Mesothelial cell of epicardium (in vitro differentiated cells): ENCODE measurements at places on chromosomes 5 and 9. TPM values are rescaled to one million over a fixed set of nuclear protein-coding genes. Genes with fewer than 3 reads are reported as not detected.

CIZ1 gene
- 152 to 157 TPM (median 155 TPM) in 3 replicates for total RNA-seq

GRCh38 chr5:181133610-181134231 lies 2.8 kb upstream of the OR2V1 start:
- H3K27me3 ChIP-seq, result peaks cover 59% of the 10 kb centered on the region
- no peaks in the 10 kb centered on the region for H3K36me3 ChIP-seq
- no peak overlapping the region for H3K27ac ChIP-seq
- DNase-seq, result no peak

- H3K4me3 ChIP-seq, result no peak overlapping the region
- no peak for DNase-seq
- no peak overlapping the region for H3K27ac ChIP-seq
- no peaks in the 10 kb centered on the region for H3K36me3 ChIP-seq
- peaks cover 90% of the 10 kb centered on the region for H3K27me3 ChIP-seq
Measured at GRCh38 chr9:135076876-135077430, 10.5 kb upstream of the OLFM1 start.

SLC4A9 gene
- 1.8 to 2.5 TPM (median 2.2 TPM) in 3 replicates for total RNA-seq

- peaks cover 5% of the 10 kb centered on the region for H3K4me1 ChIP-seq
- H3K36me3 ChIP-seq, result no peaks in the 10 kb centered on the region
- peaks cover 21% of the 10 kb centered on the region for H3K27me3 ChIP-seq
- no peak overlapping the region for H3K4me3 ChIP-seq
- no peak for DNase-seq
Measured at GRCh38 chr5:150846654-150847333, 473 bp downstream of the IRGM start.

GRCh38 chr5:95644351-95645042 lies 2.1 kb upstream of the RFESD start:
- no peaks in the 10 kb centered on the region for H3K27me3 ChIP-seq
- no peaks in the 10 kb centered on the region for H3K36me3 ChIP-seq
- H3K4me3 ChIP-seq, result no peak overlapping the region

TTC23L gene
- 2.4 to 2.7 TPM (median 2.6 TPM) in 3 replicates for total RNA-seq

COL23A1 gene
- total RNA-seq, result 12.3 to 13.7 TPM (median 13.6 TPM) in 3 replicates

GRCh38 chr9:31950756-31951155 lies 433.7 kb upstream of the ACO1 start:
- H3K36me3 ChIP-seq, result no peaks in the 10 kb centered on the region
- H3K27me3 ChIP-seq, result no peaks in the 10 kb centered on the region
- H3K4me1 ChIP-seq, result no peaks in the 10 kb centered on the region
- H3K4me3 ChIP-seq, result no peak overlapping the region

- H3K27ac ChIP-seq, result no peak overlapping the region
- no peak overlapping the region for H3K4me3 ChIP-seq
- peaks cover 23% of the 10 kb centered on the region for H3K4me1 ChIP-seq
- H3K27me3 ChIP-seq, result peaks cover 29% of the 10 kb centered on the region
- DNase-seq, result no peak
- H3K36me3 ChIP-seq, result no peaks in the 10 kb centered on the region
Measured at GRCh38 chr9:97706246-97706645, 9.1 kb upstream of the XPA start.

GRCh38 chr9:124941679-124942561 lies 1.0 kb upstream of the GOLGA1 start:
- DNase-seq, result peak; percentile 23
- peak overlapping the region; percentile 94 for H3K4me3 ChIP-seq
- peaks cover 13% of the 10 kb centered on the region for H3K4me1 ChIP-seq
- peaks cover 2% of the 10 kb centered on the region for H3K36me3 ChIP-seq
- no peaks in the 10 kb centered on the region for H3K27me3 ChIP-seq

DNA sequence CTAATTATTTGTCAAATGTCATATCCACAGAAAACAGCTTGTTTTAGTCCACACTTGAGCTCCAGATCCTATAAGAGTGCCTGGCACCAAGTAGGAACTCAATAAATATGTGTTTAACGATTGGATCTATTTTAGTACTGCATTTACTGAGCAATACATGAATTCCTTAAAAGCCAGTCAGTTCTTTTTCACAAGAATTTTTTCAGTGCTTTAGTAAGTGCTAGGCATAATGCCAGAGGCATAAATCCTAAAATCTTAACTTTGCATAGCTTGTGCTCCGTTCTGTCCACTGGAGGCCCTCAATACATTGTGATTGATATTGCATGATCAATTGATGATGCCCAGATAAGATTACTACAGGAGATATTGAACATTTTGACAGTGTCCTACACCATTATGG lies 67.3 kb upstream of the PCSK5 start:
- peaks cover 3% of the 10 kb centered on the region for H3K27me3 ChIP-seq
- DNase-seq, result no peak
- H3K4me3 ChIP-seq, result no peak overlapping the region
- H3K27ac ChIP-seq, result no peak overlapping the region
- peaks cover 2% of the 10 kb centered on the region for H3K36me3 ChIP-seq

FOXD1 gene
- 0.09 TPM in 1 of 3 replicates, not detected in the others for total RNA-seq

TAF11L9 gene
- total RNA-seq, result not detected in 3 replicates

ELL2 gene
- total RNA-seq, result 11.7 to 13.5 TPM (median 11.8 TPM) in 3 replicates

- H3K4me1 ChIP-seq, result no peaks in the 10 kb centered on the region
- H3K4me3 ChIP-seq, result no peak overlapping the region
- no peak overlapping the region for H3K27ac ChIP-seq
- no peaks in the 10 kb centered on the region for H3K27me3 ChIP-seq
- H3K36me3 ChIP-seq, result no peaks in the 10 kb centered on the region
- no peak for DNase-seq
Measured at GRCh38 chr9:115849679-115850412, 303.7 kb upstream of the PAPPA start.

ZNF658 gene
- 6.0 to 7.0 TPM (median 6.4 TPM) in 3 replicates for total RNA-seq

INIP gene
- 21.1 to 25.6 TPM (median 23.3 TPM) in 3 replicates for total RNA-seq

DNA sequence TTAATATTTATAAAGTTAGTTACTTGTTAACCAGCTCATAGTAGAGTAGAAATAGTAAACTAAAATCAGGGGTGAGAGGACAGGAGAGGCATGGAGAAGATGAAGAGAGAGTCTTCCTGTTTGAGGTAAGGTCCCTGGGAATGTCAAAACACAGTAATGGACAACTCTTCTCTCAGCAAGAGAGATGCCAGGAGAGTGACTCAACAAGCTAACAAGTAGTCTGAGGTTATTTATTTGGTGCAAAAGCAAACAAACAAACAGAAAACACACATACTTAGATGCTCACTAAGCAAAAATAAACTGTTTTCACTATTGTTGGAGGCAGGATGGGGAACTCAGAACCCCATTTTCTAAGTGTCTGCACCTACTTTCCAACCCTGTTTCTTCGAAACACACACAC lies 333.2 kb upstream of the RFX3 start:
- H3K4me1 ChIP-seq, result peaks cover 13% of the 10 kb centered on the region
- peaks cover 2% of the 10 kb centered on the region for H3K27me3 ChIP-seq
- DNase-seq, result no peak

DNA sequence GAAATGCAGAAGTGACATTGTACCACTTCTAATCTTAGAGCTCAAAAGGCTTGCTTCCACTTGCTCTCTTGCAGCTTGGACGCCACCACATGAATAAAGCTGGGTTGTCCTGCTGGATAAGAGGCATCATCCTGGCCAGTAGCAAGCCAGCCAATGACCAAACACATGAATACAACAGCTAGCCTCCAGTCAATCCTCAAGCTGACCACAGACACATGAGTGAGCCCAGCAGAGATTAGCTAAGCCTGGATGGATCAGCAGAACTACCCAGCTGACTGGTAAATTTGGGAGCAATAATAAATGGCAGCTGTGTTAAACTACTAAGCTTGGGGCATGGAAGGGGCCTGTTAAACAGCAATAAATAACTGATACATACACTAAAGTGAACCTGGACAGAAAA lies 121.1 kb upstream of the SLC12A2 start:
- no peaks in the 10 kb centered on the region for H3K27me3 ChIP-seq
- H3K36me3 ChIP-seq, result peaks cover 15% of the 10 kb centered on the region
- H3K4me1 ChIP-seq, result peaks cover 43% of the 10 kb centered on the region
- no peak for DNase-seq
- H3K27ac ChIP-seq, result no peak overlapping the region

HBEGF gene
- total RNA-seq, result 7.2 to 8.0 TPM (median 8.0 TPM) in 3 replicates

HAVCR1 gene
- 0.20 to 0.66 TPM (median 0.25 TPM) in 3 replicates for total RNA-seq

GRCh38 chr9:20441711-20442423 lies 180.4 kb downstream of the MLLT3 start:
- peaks cover 2% of the 10 kb centered on the region for H3K36me3 ChIP-seq
- no peak for DNase-seq
- no peaks in the 10 kb centered on the region for H3K27me3 ChIP-seq
- H3K4me3 ChIP-seq, result no peak overlapping the region
- peaks cover 34% of the 10 kb centered on the region for H3K4me1 ChIP-seq

POLR3G gene
- 1.6 to 2.1 TPM (median 1.7 TPM) in 3 replicates for total RNA-seq

- H3K4me1 ChIP-seq, result no peaks in the 10 kb centered on the region
- peaks cover 18% of the 10 kb centered on the region for H3K36me3 ChIP-seq
- H3K27ac ChIP-seq, result no peak overlapping the region
- H3K27me3 ChIP-seq, result no peaks in the 10 kb centered on the region
- DNase-seq, result no peak
Measured at GRCh38 chr9:137351781-137352501, 49.9 kb upstream of the NRARP start.

- DNase-seq, result no peak
- peaks cover 9% of the 10 kb centered on the region for H3K27me3 ChIP-seq
- no peak overlapping the region for H3K4me3 ChIP-seq
Measured at GRCh38 chr5:33975852-33976251, 8.6 kb downstream of the SLC45A2 start.

PCDHGA8 gene
- 2.6 to 2.9 TPM (median 2.7 TPM) in 3 replicates for total RNA-seq

GRCh38 chr9:71048280-71048679 lies 73.1 kb downstream of the TRPM3 start:
- no peaks in the 10 kb centered on the region for H3K4me1 ChIP-seq
- no peak for DNase-seq
- H3K27ac ChIP-seq, result no peak overlapping the region
- no peaks in the 10 kb centered on the region for H3K36me3 ChIP-seq
- H3K4me3 ChIP-seq, result no peak overlapping the region

GRCh38 chr5:66859526-66859925 lies 263.3 kb downstream of the MAST4 start:
- no peak overlapping the region for H3K4me3 ChIP-seq
- DNase-seq, result no peak
- peaks cover 45% of the 10 kb centered on the region for H3K4me1 ChIP-seq
- H3K27me3 ChIP-seq, result no peaks in the 10 kb centered on the region
- no peak overlapping the region for H3K27ac ChIP-seq
- no peaks in the 10 kb centered on the region for H3K36me3 ChIP-seq

CYFIP2 gene
- total RNA-seq, result 80.9 to 82.9 TPM (median 82.2 TPM) in 3 replicates

GRCh38 chr5:36272136-36272690 lies 29.5 kb downstream of the RANBP3L start:
- no peak overlapping the region for H3K27ac ChIP-seq
- peaks cover 5% of the 10 kb centered on the region for H3K4me1 ChIP-seq
- no peak overlapping the region for H3K4me3 ChIP-seq
- H3K27me3 ChIP-seq, result no peaks in the 10 kb centered on the region
- H3K36me3 ChIP-seq, result no peaks in the 10 kb centered on the region
